ENCODE measurements at places on chromosomes 1 and 21.

DNA sequence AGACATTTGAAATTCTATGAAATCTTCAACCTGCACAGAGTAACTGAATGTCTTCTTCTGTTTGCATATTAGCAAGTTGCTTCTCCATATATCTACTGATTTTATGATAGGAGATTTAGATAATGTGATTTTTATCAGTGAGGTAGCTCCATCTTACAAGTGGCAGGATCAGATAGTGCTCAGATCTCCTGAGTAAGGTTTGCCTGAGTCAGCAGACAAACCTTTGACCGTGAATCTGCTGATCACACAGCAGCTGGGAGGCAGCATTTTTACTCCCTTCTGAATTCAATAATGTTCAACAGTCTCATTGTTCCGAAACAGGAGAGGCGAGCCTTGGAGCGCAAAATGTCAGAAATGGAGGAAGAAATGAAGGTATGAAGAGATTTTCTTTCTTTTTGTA is 141.4 kb downstream of the SYT2 start:
- no peak for DNase-seq

GRCh38 chr1:226953175-226953800 is 13.2 kb downstream of the COQ8A start:
- no peak for DNase-seq

GRCh38 chr1:192350356-192350755 is 33.6 kb downstream of the RGS21 start:
- no peak for DNase-seq

DNA sequence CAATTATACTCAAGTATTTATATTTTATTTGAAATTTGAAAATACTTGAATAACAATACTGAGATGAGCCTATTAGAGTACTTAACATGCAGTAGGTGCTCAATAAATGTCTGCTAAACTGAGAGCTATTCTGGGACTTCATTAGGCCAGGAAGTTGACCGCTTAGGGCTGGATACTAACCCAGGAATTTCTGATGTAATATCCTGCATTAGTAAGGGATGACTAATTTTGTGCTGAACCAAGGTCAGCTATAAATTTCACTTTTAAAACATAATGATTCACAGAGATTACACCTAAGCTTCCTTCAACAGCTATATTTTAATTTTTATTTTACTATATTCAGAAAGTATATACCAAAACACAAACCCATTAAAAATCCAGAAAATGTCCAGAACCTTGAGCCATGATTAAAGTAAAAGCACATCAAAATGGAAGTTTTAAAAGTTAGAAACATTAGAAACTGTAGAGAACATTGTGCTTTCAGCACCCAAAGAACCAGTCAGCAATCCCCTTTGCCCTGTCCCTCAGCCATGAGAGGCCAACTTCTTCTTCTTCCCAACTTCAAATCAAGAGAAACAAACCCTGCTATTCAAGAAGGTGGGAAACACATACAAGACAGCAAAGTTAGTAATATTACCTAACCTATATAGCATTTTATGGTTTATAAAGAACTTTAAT is 35.4 kb downstream of the WNT2B start:
- no peak for DNase-seq

DNA sequence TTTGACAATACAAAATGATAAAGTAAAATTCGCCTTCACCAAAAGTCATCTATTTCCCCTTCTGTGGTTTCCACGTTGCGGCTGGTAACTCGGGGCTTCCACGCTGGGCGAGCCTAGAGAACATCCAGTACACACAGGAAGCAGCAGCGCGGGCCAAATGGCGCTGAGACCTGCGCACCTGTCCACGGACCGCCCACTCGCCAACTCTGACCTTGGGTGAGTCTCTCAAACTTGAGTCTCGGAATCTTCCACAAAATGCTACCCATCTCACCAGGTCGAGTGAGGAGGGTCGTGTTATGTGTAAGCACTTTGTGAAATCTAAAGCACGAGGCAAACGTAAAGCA is 820 bp upstream of the TTF2 start:
- peak; percentile 88 for DNase-seq

- peak; percentile 33 for DNase-seq
Observed at GRCh38 chr1:15951341-15952153, 24.4 kb downstream of the ZBTB17 start.

All from common myeloid progenitor, CD34-positive (primary cell).